ENCODE measurements at places on chromosomes 7 and 10.

- DNase-seq: no peak
Observed at GRCh38 chr10:13716081-13717071, 129.6 kb downstream of the PRPF18 start.

DNA sequence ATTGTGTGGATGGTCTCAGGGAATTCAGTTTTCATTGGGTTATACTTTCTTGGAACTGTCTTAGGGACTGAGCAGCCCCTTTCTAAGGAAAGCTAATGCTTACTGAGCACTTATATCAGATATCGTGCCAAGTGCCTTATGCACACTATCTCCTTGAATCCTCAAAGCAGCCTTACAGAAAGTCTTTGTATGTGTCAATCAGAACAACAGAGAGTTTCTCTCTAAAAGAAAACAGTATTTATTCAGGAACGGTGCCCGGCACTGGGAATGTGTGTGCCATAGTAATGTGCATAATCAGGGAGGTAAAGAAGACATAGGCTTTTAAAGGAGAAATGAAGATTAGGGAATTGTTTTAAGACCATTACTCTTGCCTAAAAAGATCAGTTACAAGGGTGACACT lies 17.3 kb downstream of the ANTXRL start:
- DNase-seq: no peak

DNA sequence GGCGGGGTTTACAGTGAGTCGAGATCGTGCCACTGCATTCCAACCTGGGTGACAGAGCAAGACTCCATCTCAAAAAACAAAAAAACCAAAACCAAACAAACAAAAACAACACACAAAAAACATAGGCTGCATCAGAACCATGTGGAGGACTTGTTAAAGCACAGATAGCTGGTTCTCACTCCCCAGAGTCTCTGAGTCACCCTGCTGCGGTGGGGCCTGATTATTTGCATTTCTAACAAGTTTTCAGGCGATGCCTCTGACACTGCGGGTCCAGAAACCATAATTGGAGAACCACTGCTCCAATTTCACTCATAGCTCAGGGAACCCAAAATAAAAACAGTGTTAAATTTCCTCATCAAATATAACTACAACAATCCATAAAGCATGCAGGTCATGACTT lies 816.7 kb downstream of the MAGI2 start:
- no peak for DNase-seq

DNA sequence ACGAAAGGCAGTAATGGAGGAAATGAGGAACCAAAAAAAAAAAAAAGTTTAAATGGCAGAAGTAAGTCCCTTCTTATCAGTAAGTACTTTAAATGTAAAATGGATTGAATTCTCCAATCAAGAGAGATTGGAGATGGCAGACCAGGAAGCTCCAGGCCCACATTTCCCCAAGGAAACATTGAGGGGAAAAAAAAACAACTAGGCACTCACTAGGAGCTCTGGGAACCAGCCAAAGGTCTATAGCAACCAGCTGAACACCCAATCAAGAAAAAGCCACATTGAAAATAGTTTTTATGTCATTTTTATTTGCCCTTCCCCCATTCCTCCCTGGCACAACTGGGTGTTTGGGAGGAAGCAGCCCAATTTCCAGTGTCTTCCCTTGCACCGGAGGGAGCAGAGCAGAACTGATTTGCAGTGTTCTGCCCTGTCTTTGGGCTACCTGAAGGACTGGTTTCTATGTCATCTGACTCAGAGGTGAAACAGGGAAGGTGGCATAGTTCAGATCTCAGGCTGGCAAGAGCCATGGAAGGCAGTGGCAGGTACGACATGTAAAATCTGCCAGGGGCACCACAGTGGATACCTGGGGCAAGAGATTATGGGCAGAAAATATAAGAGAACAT lies 121.9 kb downstream of the SMURF1 start:
- no peak for DNase-seq

DNA sequence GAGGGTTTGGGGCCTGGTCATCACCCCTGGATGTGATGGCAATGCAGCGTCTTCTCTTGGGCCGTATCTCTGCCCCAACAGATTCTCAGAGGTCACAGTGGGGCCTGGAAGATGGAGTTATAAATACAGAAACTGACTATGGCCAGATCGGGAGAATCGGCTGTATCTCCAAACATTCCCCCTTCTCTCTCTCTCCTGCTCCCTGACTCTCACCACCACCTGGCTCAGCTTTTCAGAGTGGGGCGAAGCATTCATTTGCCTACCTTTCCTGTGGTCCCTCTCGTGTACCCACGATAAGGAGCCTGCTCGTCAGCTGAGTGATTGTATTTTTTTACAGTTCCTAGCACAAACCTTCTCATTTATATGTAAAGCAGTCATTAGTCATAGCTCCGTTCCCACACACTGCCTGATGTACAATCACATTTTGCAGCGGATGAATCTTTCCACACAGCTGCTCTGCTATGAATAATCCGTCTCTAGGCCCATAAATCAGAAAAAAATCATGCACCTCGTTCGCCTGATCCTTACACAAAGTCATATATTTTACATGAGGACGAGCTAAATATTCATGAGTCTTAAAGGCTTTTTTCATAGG lies 23.2 kb upstream of the BTRC start:
- DNase-seq: no peak

DNA sequence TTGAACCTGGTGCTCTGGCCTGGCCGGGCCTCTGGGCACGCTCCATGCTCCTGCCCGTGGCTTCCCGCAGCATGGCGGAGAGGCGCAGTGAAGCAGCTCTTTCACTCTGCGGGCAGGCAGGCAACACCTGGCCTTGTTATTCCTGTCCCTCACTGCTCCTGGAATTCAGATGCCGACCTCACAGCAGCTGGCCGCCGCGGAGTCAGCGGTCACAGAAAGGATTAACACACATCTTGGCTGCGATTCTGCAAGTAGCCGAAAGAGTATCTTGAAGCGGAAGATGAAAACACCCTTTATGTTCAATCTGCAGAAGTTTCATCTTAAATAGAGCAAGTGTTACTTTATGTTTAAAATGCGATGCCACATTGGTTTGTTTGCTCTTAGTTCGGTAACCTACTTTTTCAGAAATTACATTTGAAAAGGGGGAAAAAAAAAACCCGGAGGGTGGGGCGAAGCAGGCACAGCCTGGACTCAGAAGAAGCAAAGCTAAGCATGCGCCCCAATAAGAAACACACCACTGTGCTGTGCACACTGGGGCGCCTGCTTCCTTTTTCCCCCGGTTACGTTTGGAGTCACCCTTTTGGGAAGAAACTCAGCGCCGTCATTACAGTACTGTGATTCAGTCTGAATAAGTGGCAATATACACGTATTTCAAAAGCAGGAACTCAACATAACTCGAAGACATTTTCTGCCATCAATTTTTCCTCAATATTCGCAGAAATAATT lies 42.3 kb downstream of the BRI3 start:
- no peak for DNase-seq

- DNase-seq: no peak
Observed at GRCh38 chr7:69722843-69723242, 124.6 kb downstream of the AUTS2 start.

GRCh38 chr7:103893350-103893749 lies 96.1 kb downstream of the RELN start:
- DNase-seq: no peak

DNA sequence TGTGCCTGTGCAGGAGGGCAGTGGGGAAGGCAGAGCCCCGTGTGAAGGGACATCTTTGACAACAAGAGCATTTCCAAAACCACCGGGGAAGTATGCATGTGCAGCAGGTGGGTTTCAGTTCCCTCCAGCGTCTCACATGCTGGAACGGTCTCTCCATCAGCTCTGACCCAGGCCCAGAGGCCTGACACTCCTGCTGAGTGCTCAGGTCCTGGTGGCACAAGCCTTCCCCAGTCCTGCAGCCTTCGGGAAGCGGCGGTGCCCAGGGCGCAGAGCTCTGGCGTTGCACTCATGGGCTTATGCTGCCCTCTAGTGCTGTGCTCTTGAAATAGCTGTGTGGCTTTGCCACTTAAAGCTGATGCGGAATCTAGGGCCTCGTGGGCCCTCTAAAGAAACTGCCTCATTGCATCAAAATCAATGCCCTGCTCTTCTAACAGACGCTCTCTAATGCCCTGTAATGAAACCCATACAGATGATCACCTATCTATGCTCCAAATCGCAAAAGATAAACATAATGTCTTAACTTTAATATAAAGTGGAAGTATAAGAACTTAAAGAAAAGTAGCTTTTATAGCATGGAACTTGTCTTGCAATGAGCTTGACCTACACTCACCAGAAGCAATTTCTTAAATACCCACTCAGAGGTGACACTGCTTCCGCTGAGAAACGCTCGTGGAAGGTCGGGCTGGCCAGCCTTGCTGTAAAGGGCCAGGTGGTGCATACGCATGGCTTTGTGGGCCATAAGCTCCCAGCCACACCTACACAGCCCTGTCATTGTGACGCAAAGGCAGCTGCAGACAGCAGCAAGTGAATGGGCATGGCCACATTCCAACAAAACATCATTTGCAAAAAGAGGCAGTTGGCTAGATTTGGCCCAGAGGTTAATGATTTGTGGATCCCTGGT lies 38.6 kb downstream of the CLRN3 start:
- DNase-seq: no peak

GRCh38 chr7:54955296-54955695 lies 63.5 kb upstream of the EGFR start:
- DNase-seq: no peak

- DNase-seq: no peak
Observed at GRCh38 chr7:128108129-128108528, 76.9 kb upstream of the LRRC4 start.

GRCh38 chr10:4301291-4302045 lies 516.5 kb upstream of the KLF6 start:
- no peak for DNase-seq

GRCh38 chr7:142864980-142865747 lies 10.3 kb downstream of the EPHB6 start:
- DNase-seq: no peak

GRCh38 chr10:36248304-36248981 lies 606.3 kb upstream of the FZD8 start:
- DNase-seq: no peak

All from activated naive CD4-positive, alpha-beta T cell treated with anti-CD3 and anti-CD28 coated beads, Interleukin-2, amount 50 U/mL, for 72 hours (primary cell).